ENCODE measurements at places on chromosomes 5 and 9. TPM values are rescaled to one million over a fixed set of nuclear protein-coding genes. Genes with fewer than 3 reads are reported as not detected.

ARL10 gene
- total RNA-seq = 7.3 TPM

DNA sequence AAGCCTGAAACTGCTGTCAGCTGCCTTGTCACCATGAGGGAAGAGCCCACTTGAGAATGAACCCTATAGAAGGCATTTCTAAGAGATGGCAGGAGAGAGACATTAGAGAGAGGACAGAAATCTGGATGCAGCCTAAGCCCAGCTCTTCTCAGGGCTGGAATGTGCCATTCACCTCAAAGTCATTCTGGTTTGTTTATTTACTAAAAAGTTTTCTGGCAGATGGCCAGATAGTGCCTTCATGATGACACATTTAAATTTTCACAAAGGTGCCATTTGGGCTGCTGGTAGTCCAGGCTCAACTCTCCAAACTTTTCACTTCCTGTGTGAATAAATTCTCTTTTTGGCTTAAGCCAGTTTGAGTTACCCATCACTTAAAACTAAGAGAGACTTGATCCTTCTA, 144.6 kb upstream of the ZNF366 start:
- DNase-seq = no peak

DNA sequence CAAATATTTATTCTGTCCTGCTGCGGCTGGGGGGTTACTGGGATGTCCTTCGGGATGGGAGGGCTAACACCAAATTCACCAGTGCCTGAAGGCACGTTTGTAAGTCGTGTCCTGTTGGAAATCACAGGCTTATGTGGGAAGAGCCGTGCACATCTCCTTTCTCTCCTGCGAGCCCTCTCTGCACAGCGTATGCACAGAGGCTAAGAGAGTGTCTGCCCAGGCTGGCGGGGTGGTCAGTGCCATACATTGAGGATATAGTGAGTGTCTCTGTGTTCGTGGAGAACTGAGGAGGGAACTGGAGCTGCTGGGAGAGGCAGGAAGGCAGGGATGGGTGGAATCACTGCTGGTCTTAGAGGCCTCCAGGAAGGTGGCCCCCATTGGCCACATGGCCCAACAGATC, 110.1 kb downstream of the WNK2 start:
- no peak for DNase-seq

DNA sequence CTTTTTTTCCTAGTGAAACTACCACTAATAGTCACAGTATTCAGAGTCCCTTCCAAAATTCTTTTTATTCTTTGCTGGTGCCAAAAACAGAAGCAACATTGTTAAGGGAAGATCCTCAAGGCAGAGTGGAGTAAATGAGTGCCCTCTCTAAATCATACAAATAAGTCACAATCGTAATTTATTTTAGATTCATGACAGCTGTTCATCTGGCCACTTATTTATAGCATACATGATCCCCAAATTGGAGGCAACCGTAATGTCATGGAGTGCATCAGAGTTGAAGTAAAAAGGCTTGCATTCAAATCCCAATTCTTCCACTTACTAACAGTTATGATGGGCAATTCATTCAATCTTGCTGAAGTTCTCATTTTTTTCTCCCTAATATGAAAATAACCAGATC, 33.4 kb downstream of the POLK start:
- DNase-seq = no peak

- DNase-seq = no peak
Measured at GRCh38 chr9:75186767-75187380, 98.6 kb downstream of the OSTF1 start.

GLDC gene
- total RNA-seq = 1.1 TPM

PCA3 gene
- not detected for total RNA-seq

DNA sequence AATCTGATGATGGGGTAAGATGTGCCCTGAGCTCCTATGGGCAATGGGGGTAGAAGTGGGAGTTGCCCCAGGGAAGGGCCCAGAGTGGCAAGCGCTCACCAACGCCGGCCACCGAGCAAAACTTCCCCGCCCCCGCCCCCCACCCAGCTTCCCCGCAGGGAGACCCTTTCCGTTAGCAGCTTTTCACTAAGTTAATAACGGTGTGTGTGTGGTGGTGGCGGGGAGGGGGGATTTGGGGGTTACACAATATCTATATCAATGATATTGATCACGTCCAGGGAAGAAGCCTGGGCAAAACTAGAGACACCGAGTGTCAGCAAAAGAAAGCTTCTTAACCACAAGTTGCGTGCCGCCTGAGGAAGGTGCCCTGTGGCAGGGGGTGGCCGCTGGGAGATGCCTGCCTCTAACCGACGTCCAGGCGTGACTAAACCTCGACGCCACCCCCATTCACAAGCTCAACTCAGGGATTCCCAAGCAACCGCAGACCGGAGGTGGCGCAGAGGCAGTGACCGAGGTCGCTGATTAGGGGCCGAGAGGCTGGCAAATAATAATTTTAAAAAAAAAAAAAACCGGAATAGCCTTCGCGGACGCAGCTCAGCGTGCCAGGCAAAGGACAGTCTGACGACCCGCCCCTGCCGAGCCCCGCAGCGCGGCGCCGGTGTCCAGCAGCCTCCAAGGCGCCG, 222.6 kb downstream of the MEF2C start:
- no peak for DNase-seq

- DNase-seq = no peak
Measured at GRCh38 chr9:126638571-126639132, 24.9 kb downstream of the LMX1B start.

PCDHA10 gene
- not detected for total RNA-seq

GRCh38 chr9:37032713-37033112, 1.4 kb downstream of the PAX5 start:
- no peak for DNase-seq

DNA sequence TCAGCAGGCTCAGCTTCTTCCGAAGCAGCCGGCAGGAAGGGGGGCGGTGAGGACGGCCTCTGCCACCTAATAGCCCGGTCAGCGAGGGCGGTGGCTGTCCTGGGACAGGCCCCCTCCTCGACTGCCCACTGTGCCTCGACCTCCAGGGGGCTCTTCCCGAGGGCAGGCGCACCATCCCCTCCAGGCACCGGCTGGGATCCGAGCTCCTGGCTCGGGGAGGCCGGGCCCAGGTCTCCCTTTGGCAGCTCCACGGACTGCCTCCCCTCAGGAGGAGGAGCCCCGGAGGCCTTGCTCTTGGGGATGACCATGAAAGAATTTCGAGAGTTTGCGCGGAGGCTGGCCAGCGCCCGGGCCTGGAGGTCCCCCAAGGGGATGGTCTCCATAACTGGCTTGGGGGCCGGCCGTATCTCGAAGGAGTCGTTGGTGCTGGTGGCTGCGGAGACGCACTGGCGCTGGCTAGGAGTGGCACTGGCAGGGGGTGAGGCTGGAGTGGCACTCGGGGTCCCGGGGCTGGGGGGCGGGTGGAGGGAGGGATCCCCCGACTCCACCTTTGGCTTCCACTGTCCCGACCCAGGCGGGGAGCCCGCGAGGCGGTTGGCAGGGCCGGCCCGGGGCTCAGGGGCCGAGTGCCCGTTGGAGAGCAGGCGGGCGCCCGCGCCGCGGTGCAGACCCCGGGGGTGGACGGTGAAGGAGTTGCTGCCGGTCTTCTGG, 975 bp downstream of the TPRN start:
- DNase-seq = no peak

GRCh38 chr5:32254881-32255539, 57.7 kb downstream of the MTMR12 start:
- no peak for DNase-seq

DNA sequence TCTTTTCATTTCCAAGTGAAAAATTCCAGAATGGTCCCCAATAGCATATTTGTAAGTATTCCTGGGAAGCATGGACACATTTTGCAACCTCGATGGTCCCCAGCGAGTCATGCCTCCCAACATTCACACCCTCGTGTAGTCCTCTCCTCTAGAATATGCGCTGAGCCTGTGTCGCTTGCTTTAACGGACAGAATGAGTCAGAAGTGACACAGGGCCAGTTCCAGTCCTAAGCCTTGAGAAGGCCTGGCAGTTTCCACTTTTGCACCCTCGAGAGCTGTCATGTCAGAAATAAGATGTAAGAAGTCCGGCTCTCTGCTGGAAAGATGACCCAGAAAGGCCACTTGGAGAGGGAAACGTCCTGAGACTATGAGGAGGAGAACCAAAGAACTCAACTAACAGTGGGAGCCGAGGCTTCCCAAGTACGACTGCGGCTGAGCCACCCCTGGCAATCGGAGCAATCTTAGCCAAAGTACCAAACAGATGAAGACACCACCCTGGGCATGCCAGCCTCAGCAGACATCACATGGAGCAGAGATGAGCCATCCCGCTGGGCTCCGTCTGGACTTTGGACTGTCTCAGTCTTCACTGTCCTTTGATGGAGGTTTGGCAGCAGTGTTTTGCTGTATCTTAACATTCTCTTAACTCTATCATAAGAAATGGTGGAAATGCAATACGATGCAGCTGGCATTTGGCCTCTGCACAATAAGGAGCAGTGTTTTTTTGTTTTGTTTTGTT, 42.6 kb upstream of the GFPT2 start:
- no peak for DNase-seq

CERT1 gene
- 29.9 TPM for total RNA-seq

ACER2 gene
- total RNA-seq = 7.8 TPM

FCHSD1 gene
- total RNA-seq = 77.6 TPM

GRCh38 chr5:14108170-14108996, 34.8 kb upstream of the TRIO start:
- DNase-seq = no peak

- DNase-seq = no peak
Measured at GRCh38 chr5:52743970-52744369, 43.7 kb upstream of the ITGA1 start.

DNA sequence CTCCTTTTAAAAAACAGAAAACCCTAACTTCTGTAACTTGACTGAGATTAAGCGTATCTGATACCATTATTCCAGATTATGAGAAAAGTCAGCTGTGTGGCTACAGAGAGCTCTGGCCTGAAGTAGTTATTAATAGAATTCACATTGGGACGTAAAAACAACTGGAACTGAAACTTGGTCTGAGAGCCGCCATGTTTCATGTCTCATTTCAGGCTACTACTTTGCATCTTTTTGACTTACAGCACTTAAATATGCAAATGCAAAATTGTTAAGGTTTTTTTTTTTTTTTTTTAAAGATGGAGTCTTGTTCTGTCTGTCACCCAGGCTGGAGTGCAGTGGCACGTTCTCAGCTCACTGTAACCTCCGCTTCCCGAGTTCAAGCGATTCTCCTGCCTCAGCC, 25.2 kb downstream of the MAP3K1 start:
- no peak for DNase-seq

MZB1 gene
- total RNA-seq = 2.2 TPM

CD14 gene
- total RNA-seq = 1.4 TPM

INSYN2B gene
- total RNA-seq = not detected

DNA sequence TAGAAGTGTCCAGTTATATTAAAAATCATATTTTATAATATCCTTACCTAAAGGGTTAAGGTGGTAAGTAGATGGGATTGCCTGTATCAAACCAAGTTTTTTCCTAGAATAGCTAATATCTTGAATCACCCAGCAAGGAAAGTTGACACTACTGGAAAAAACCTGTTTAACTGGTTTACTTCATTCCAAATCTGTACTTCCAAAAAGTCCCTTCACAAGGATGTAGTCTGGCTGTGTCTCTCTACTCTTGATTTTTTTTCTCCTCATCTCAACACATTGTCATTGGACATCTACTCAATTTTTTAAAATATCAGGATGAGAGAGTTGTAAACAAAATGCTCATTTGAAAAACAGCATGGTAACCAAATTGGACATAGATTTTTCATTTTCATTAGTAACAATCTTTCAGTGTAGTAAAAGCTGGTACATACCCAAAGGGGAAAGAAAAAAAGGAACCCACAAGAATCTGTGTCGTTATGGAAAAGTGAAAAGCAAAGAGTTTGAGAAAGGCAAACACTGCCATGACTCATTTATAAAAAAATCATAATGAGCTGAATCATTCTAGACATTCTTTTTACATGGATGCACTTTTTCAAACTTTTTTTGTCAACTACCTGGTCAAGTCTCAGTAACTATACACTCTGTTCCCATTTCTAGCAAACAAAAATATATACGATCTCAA, 173.5 kb downstream of the GLIS3 start:
- DNase-seq = no peak

- no peak for DNase-seq
Measured at GRCh38 chr5:98798371-98798770, 24.9 kb downstream of the RGMB start.

- no peak for DNase-seq
Measured at GRCh38 chr9:35793461-35793860, 2.1 kb downstream of the NPR2 start.

DNA sequence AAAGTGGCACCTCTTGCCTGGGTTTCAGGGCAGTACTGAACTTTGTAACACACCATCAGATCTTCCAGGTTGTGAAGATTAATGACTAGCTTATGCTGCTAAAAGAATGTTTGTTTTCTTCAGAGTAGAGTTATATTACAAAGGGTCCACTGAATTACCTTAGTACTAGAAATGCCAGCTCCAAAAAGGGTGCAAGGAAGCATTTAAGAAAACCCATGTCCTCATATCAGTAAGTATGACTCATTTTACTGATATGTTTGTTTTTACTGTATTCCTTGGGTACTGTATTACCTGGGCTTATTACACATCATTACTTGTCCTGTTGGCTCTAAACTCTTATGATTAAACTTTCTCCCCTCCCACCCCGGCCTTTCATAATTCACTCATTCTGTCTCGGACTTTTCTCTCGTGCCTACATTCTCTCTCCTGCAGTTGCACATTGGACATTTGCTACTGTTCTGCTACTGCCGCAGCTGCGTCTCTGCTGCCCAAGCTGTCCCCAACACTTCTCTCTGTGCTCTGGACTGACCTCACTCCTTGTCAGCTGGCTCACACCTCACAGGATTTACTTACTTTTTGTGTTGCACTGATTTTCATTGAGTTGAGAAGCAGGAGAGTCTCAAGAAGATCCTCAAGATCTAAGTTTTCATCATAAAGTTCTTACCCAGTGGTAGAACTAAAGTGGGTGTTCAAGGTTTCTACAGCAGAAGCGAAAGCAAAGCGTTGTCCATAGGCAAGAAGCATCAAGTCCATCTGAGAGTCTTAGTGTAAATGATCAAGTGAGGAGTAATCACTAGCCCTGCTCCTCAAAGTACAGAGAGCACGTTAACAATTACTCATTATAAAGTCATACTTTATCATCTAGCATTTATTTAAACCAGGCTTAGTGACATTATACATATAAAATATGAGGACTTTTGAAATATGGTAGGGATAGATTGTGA, 53.2 kb upstream of the C9orf72 start:
- DNase-seq = no peak

P4HA2 gene
- 0.50 TPM for total RNA-seq

DNA sequence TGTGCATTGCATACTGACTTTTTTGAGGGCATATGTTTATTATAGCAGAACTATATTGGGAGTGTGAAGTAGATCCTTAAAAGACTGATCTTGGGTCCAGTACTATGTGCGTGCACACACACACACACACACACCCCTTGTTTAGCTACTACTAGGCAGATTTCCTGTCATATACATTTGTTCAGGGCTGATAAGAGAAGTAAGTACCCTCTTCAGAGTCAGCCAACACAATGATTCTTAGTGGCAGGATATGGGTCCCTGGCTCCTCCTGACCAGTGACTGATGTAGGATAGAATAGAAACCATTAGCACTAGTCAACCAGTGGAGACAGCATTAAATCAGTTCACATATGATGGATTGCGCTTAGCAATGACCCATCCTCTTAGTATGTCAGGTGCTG, 76.2 kb upstream of the MIER3 start:
- DNase-seq = no peak
